ENCODE measurements at places on chromosomes 1 and 21.

- DNase-seq, result no peak
Measured at GRCh38 chr21:33640697-33641351, 717 bp downstream of the CRYZL1 start.

DNA sequence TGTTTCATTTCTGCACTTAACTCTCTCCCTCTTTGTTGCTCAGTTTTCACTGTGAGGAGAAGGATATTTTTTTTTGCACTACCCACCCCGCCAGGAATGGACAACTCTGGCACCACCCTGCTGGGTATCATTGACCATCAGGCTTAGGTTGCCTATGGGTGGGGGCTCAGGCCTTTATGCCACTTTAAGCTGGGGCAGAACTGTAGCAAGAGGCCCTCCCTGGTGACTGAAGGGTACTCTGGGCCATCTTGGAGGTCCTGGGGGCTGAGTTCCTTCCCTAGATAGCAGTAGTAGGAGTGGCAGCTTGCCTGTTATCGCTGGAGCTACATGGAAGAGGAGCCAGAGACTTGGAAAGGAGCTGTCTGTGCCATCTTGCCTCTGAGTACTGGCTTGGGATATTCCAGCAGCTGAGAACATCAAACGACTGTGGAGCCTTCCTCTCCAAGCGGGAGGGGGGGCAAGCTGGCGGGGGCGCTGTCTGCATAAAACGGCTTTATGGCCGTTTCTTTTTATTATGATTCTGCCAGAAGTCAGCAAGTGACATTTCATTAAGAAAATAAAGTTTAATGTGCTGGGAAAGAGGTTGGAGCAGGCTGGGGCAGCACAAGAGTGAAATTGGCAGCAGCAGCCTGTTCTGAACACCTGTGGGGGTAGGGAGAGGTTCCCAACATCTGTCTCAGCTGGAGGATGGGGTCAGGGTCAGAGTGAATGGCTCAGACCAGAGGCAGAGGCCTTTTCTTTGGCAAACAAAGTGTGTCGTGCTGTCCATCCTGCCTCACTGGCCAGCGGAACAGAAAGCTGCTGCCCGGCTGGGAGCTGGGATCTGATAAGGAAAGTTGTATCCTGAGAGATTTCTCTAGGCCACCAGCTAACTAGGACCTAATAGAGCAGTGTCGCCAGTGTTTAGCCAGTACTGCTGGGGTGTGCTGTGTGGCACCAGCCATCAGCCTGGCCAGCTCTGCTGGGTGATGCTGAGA lies 32.9 kb downstream of the TMEM53 start:
- DNase-seq, result no peak

GRCh38 chr21:37195059-37195458 lies 72.1 kb downstream of the VPS26C start:
- no peak for DNase-seq

DNA sequence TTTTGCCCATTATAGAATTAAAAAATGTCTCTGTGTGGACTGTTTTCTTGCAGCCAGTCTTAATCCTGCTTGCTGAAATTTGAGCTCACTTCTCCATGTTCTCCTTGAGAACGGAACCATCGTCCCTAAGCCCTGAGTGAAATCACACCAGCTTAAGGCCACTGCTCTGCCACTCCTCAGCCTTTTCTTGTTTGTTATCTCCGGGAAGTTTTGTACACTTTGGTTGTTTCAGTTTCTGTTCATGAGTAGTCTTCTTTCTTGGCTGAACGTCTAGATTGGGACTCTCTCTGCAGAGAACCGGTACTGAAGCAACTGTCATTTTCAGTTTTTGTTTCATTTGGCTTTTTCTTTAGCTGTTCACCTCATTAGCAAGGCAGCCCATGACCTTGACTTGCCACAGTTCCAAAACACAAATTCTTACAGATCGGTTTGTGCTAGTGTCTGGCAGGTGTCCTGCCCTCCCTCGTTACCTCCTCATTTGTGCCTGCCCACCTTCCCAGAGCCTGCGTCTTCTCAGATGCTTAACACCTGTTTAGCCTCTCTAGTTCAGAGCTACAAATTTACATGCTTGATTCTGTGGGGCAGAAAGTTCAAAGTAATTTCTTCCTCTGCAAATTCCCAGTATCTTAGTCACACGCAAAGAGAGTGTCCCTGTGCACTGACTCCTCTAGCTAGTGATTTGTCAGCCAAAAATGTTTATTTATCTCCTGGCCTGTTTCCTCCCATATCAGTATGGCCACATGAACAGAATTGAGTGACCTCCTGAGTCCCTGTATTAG lies 12.4 kb downstream of the PSEN2 start:
- DNase-seq, result no peak

GRCh38 chr1:231241750-231242149 lies 738 bp downstream of the GNPAT start:
- no peak for DNase-seq

GRCh38 chr1:24018611-24019580 lies 38.8 kb upstream of the SRSF10 start:
- DNase-seq, result no peak
